Midbrain (tissue), 1 donor: ENCODE measurements at places on chromosomes 12 and 14.

DNA sequence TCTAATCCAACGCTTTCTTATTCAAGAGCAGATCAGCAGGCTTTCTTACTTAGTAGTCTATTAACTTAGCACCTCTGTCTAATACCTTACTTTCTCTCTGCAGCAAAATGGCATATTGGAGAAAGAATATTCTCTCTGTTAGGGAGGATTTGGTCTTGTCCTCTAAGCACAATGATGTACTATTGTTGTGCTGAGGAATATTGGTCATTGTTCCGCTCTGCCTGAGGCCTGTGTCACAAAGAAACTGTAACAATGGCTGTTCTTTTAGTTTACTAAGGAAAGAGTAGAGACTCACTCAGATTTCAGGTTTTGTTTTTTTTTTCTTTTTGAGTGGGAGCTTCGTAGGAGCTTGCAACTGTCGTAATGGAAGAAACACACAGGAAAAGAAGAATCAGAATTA lies 1358.8 kb downstream of the LRFN5 start:
- DNase-seq = peak; percentile 50

DNA sequence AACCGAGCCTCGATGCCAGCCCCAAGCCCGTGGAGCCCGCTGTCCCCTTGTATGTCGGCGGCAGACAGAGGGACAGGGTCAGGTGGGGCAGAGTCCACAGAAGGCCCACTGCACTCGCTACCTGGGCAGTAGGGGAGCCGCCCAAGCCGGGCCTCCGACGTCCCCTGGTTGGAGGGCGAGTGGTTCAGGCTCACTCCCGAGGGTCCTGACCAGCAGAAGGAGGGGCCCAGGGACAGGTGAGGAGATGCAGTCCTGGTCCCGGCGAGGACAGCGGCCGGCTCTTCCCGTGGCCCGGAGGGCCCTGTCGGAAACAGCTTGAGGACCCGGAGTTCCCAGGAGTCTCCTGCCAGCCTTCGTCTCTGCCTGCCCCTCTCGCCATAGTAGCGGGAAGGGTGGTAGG lies 216.7 kb upstream of the SFSWAP start:
- DNase-seq = no peak

- DNase-seq = no peak
Observed at GRCh38 chr12:38745601-38746000, 159.8 kb downstream of the CPNE8 start.

- no peak for DNase-seq
Observed at GRCh38 chr12:91074154-91074709, 16.4 kb upstream of the KERA start.

DNA sequence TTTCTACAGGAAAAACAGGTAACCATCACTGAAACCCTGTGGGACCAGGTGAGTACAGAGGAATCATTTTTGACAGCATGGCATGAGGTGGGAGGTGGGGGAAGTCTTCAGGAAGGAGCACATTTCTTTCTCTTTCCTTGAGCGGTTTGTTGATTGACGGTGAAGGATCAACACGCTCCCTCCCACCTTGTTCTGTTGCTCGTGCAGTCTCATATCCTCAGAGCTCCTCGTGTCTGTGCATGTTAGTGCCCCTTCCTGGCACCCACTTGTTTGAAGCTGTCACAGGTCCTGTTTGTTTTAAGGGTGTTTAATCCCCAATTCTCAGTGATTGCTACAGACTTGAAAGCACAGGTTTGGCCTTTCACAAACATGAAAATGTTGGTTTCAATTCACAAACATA lies 4.4 kb downstream of the C12orf54 start:
- no peak for DNase-seq

DNA sequence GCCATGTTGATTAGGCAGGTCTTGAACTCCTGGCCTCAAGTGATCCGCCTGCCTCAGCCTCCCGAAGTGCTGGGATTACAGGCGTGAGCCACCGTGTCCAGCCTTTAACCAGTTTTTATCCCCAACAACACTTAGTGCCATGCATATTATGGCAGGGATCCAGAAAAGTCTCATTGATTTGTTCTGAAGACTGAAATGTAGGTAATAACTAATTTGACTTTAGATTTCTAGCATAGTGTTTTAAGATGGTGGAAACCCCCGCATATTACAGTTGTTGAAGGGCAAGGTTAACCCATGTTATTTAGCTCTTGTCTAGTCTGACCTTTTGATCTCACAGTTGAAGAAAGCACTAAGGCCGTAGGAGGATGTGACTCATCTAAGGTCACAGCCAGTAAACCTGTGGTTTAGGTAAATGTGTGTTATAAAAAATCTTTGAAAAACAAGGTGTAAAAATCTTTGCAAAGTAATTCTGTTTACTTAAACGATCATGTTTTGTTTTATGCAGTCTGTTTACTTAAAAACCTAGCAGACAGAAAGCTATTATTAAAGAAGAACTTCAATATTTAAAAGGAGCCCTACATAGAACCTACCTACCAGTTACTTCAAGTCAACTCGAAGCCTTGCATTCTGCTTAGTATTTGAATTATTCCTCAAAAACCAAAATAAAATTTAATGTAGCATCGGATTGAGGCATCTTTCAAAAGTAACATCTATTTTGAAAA lies 24.8 kb downstream of the BICDL1 start:
- DNase-seq = no peak

DNA sequence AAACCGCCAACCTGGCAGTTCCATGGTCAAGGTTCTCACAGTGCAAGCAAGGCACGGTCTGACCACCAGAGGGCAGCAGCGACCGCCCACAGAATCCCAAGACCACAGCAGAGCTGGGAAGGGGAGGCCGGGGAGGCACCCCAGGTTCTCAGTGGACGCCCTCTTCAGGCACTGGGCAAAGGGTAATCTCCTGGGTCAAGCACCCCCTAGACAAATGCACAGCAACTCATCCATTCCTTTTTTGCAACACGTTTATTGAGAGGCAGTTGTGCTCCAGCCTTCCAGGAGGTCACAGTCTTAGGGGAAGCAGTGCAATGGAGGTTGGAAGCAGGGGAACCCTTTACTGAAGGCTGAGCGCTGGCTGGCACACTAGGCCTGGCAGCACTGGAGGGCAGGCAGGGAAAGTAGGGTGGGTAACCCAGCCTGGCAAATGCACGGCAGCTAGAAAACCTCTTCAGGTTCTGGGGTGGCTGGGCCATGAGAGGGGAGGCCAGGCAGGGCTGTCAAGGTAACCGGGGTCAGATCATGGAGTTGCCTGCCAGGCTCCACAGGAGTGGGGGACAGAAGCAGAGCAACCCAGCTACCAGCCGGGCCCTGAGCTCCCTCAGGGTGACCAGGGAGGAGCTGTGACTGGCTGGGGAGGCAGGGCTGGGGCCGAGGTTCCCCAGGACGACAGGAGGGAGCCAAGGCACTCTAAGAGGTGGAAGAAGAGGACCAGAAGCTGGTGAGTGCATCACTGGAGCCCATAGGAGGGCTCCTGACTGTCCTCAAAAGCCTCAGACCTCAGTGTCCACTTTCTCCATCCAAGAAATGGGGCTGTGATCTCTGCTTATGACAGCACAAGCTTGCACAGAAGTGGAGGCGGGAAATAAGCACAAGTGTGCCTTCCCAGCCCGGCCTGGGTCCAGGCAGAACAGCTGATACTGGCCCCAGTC lies 1.8 kb upstream of the RHOF start:
- peak; percentile 87 for DNase-seq

- no peak for DNase-seq
Observed at GRCh38 chr12:80419644-80420043, 24.4 kb upstream of the PTPRQ start.

GRCh38 chr12:29320295-29321085 lies 60.5 kb downstream of the ERGIC2 start:
- DNase-seq = no peak

- DNase-seq = no peak
Observed at GRCh38 chr12:130357241-130357640, 19.6 kb downstream of the PIWIL1 start.

GRCh38 chr14:76705214-76705613 lies 56.1 kb upstream of the VASH1 start:
- DNase-seq = no peak

- DNase-seq = no peak
Observed at GRCh38 chr14:93830753-93831461, 42.6 kb upstream of the PRIMA1 start.

- DNase-seq = no peak
Observed at GRCh38 chr14:89465876-89466275, 48.8 kb upstream of the FOXN3 start.

- DNase-seq = no peak
Observed at GRCh38 chr12:46478123-46478522, 105.5 kb upstream of the SLC38A2 start.

DNA sequence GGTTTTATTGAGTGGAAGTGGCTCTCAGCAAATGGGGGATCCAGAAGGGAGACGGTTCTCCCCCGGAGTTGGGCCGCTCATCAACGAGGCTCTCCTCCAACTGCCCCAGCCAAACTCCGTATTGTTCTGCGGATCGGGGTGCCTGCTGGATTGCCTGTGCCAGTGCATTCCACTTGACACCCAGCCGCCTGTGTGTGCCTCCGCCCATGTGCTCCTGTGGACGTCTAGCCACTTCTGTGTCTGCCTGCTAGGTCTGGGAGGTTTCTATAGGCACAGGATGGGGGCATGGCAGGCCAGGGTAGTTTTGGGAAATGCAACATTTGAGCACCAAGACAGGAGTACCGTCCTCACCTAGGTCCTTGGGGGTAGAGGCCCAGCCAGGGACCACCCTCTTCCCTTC lies 225.7 kb upstream of the AMIGO2 start:
- no peak for DNase-seq

GRCh38 chr12:112546996-112547395 lies 128.2 kb downstream of the PTPN11 start:
- no peak for DNase-seq

DNA sequence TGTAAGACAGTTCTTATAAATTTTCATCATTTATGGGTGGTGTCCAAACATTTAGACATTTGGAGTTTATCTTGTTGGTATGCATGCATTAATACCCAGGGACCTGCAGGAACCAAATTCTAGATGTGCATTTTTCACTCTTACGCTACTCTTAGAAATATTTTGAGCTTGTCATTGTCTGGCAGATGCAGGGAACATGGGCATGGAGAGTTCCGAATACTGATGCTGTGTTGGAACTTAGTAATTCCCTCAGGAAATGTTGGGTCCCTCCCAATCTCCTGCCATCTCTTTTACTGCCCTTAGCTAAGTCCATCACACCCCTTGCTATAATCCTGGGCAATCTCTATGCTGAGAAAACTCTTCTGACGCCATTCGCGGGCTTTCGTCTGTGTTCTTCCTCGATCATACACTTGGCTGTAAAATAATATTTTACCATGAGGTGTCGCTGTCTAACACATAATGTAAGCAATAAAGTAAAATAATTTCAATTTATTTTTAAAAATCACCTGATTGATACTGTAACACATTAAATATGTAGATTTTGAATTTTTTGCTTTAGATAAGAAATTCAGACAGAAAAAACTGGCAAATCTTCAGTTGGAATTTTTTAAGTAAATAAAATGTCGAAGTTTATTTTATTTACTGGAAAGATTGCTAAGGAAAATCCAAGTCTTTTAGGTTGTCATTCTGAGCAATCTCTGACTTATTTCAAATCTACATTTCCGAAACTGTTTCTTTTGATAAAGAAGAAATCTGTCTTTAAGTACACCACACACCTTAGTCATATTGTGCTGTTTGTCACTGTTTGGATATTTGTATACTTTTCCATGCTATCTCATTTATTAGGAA lies 304.1 kb upstream of the SSTR1 start:
- peak; percentile 6 for DNase-seq

DNA sequence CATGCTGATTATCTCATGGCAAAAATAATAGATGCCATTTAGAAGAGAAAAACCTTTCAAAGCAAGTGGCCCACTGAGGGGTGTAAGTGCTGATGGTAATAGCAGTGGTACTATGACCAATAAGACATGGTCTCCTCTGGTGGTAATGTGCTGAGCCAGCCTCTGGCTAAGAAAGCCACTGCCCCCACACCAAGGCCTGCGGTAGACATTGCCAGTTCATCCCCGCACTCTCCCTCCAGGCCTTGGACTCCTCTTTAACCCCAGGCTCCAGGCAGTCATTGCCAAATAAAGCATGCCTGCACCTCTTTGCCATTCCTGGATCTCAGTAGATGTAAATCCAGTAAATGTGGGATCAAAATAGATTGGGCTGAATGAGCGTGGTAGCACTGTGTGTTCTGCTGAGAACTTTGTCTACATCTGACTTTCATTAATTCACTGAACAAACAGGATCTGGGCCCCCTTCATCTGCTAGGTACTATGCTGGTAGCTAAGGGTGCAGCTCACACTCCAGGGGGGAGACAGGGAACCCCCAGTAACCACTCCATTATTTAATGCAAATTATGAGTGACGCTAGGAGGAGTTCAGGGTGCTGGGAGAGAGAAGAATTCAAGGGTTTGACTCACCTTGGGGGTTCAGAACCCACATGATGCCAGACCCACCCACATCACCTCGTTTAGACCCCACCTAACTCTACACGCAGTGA lies 89.3 kb downstream of the BCL11B start:
- no peak for DNase-seq

GRCh38 chr14:50792634-50793068 lies 38.3 kb downstream of the NIN start:
- no peak for DNase-seq

GRCh38 chr12:42990387-42990786 lies 400.8 kb upstream of the PRICKLE1 start:
- no peak for DNase-seq

DNA sequence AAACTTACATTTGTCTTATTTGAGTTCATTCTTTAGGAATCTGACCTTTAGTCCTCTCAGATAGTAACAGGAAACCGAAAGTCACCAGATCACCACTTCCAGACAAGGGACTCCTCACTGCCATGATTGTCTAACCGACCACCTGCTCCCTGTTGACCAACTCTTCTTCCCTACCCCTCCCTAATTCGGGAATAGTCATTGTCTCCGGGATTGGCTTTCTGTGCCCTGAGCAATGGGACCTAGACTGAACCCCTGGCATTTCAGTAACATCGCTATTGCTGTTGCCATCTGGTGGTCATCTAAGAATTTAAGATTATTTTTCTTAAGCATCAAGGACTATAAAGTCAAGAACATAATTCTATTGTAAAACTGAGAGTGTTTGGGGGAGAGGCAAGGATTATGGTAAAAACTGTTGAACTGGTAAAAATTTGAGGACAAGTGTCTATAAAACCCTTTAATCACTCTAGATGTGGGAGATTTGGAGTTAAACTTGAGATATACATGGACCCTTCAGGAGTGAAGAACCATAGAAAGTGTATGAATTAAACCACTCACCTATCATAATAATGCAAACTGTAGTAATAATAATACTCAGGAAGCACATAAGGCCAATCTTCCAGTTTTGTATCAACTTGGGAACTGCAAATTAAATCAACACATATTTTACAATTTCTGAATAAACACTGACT lies 6.3 kb downstream of the CLEC2A start:
- DNase-seq = peak; percentile 2

DNA sequence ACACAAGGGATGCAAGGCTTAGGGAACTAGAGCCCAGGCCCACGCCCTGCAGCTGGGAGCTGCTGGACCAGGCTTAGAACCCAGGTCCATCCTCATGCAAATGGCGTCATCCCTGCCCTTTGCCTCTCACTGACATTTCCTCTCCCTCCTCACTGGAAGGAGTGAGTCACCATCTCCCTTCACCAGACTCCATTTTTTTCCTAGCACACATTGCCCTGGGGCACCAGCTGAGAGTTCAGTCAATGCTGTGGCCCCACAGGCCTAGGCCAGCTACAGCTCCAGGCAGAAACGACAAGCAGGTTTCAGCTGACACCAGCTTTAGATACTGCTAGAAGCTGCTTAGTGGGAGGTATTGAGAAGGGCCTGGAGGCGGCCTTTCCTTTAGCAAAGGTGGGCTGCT lies 98.9 kb downstream of the RIMBP2 start:
- DNase-seq = no peak
